ENCODE measurements at places on chromosomes 2 and 18. TPM values are rescaled to one million over a fixed set of nuclear protein-coding genes. Genes with fewer than 3 reads are reported as not detected.

Gene TUBA4B
- not detected for total RNA-seq

Gene SLC9A2
- not detected for total RNA-seq

Gene PDCD1
- total RNA-seq = 3.9 TPM

Gene HOXD4
- 4.9 TPM for total RNA-seq

- DNase-seq = no peak
Measured at GRCh38 chr2:85892216-85892944, 3.6 kb upstream of the ST3GAL5 start.

DNA sequence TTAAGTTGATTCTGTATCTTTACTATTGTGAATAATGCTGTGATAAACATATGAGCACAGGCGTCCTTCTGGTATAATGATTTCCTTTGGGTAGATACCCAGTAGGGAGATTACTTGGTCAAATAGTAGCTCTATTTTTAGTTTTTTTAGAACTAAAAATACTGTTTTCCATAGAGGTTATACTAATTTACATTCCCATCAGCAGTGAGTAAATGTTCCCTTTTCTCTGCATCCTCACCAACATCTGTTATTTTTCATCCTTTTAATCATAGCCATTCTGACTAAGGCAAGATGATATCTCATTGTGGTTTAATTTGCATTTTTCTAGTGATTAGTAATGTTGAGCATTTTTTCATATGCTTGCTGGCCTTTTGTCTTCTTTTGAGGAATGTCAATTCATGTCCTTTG lies 35.1 kb downstream of the PMS1 start:
- no peak for DNase-seq
